ENCODE measurements at places on chromosomes 7 and 10. TPM values are rescaled to one million over a fixed set of nuclear protein-coding genes. Genes with fewer than 3 reads are reported as not detected.

DNA sequence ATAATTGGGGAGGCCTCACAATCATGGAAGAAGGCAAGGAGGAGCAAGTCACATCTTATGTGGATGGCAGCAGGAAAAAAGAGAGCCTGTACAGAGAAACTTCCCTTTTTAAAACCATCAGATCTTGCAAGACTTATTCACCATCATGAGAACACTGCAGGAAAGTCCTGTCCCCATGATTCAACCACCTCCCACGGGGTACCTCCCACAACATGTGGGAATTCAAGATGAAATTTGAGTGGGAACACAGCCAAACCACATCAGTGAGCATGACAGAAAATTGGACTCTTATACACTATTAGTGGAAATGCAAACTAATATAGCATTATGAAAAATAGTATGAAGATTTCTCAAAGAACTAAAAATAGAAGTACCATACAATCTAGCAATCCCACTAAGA lies 271.2 kb downstream of the MAGI2 start:
- DNase-seq = no peak

- DNase-seq = no peak
Measured at GRCh38 chr7:23014681-23015080, 751 bp upstream of the HYCC1 start.

DMBT1 gene
- not detected for total RNA-seq

HTRA1 gene
- total RNA-seq = 63.7 TPM

Data from spleen (tissue), 13 donors.